ENCODE measurements at places on chromosomes 5 and 9.

DNA sequence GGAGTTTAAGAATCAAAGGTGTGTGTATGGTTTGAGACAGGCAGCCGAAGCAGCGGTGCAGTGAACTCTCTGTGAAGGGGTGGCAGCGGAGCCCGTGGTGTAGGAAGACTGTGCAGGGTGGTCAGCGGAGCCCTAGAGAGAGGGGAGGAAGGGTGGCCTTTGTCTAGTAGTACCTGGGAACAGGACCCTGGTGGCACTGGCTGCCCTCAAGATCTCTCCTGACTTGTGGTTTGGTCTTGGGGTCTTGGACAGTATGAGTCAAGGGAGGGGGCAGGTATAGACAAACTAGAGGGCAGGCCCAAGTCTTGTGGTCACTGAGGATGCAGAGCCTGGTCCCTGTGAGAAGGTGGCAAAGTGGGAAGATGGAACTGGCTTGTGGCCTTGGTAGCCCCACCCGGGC lies 7.1 kb upstream of the NKX2-5 start:
- DNase-seq = no peak

- no peak for DNase-seq
Observed at GRCh38 chr9:18668944-18669343, 195.0 kb downstream of the ADAMTSL1 start.

GRCh38 chr5:61200582-61201155 lies 38.4 kb upstream of the SMIM15 start:
- DNase-seq = no peak

DNA sequence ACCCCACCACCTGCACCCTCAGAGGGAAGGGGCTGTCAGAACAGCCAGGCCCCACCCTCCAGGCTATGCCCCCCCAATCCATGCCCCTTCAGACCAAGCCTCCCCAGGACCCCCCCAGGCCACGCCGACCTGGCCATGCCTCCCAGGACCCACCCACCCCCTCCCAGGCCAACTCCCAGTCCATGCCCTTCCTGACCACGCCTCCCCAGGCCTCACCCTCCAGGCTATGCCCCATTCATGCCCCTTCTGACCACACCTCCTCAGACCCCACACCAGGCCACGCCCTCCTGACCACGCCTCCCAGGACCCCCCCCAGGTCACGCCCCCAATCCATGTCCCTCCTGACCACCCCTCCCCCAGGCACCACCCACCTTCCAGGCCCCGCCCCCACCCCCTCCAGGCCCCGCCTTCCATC lies 27.6 kb downstream of the TPPP start:
- DNase-seq = no peak

DNA sequence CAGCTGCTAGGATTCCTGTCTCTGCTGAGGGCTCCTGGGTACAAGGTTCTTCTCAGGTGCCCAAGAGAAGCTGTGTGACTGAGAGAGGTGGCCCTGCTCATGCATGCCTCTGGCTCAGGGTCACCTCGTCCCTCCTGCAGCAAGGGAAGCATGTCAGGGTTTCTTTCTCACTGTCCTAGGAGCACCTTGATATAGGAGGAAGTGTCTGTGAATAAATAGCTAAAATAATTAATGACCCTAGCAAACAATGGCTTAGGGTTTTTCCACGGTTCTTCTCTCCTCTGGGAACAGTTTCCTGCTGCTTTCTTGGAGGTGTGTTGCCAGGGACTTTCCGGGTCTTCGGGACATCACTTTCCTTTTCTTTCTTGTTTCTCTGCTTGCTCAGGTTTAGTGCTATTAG lies 87.2 kb downstream of the ARHGAP26 start:
- no peak for DNase-seq

DNA sequence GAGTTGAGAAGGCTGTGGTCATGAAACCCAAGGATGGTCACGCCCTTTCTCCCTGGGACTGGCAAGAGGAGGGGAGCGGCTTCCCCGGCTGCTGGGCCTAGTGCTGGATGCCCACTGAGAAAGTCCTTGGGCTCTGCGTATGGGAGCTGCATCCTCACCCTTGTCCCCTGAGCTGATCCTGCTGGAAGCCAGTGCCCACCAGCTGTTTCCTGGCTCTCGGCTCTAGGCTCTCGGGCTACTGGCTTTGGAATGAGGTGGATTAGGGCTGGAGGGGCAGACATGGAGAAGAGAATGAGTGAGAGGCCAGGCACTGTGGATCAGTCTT lies 149.3 kb upstream of the PPP1R26 start:
- DNase-seq = no peak

GRCh38 chr5:153447534-153447933 lies 42.9 kb upstream of the GRIA1 start:
- no peak for DNase-seq

DNA sequence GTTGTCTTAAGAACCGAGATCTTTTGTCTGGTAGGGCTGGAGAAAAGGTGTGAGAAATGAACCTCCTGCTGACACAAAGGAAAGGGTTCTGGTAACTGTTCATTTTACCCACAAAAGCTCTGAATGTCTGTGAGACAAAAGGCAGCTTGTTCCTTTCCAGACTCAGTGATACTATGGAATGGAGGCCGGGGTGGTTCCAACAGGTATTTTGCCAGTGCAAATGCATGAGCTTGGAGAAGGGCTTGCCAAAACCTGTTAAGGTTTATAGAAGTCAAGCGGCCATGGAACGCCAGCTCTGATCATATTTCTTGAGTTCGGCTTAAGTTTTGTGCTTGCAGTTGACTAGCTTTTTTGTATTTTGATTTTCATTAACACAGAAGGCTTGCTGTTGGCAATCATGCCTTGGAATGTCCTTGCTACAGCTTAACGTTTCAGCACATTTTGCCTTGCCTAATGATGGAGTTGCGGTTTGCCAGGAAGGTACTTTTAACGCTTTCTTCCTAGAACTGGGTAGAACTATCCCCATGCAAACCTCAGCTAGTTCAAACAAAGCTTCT lies 328.6 kb downstream of the PIK3R1 start:
- DNase-seq = no peak

DNA sequence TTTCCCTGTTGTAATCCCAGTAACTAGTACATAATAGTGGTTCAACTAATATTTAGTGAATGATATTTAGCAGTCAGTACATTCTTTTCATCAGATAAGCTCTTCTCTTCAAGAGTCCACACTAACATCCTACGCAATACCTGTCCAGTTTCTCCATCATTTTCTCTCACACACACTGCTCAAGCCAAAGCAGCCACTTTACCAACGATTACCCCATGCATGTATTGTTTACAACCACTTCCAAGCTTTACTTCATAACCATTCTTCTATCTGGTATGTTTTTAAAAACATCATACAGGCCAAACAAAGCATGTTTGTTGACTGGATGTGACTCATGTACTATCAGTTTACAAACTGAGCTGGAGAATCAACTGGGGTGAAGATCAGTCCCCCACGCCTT lies 7.3 kb downstream of the UBTD2 start:
- DNase-seq = no peak

DNA sequence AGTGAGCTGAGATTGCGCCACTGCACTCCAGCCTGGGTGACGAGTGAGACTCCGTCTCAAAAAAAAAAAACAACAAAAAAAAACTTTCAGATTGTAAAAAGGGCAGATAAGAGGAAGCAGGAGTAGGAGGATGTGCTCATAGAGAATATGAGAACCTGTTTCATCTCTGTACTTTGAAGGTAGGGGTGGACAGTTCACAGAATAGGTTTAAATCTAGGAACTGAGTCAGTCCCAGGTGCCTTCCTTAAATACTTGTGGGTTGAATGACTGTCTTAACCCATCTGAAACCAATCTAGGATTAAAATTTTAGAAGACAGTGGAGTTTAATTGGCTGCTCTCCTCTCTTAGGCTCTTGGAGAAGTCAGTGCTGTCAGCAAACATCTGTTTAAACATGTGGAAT lies 12.4 kb downstream of the POLK start:
- DNase-seq = no peak

DNA sequence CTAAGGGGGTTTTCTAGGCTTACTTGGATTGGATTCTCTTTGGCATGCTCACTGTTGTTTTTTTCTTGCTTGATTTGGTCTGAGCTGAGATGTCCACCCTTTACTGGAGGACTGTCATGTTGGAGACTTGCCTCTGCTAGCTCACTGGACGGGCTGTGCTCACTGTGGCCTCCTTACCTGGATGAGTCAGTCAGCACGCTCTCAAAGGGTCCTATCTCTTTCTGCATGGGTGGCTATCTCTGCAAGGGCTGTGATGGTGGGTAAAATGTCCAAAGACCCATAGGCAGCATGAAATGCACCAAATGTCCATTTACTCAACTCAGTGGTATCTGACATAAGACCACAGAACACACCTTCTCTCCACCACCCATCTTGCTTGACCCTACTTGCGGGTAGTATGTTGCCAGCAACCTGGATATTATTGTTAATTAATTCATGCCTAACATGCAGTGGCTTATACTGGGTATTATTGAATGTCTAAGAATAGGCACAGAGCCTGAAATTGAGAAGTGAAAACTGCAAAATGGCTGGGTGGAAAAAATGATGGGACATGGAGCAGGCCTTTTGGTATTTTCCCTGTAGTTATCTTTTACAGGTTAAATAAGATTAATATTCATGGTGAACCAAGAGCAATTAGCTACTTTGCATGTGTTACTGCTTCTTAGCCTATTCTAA lies 68.9 kb upstream of the TLE1 start:
- no peak for DNase-seq

DNA sequence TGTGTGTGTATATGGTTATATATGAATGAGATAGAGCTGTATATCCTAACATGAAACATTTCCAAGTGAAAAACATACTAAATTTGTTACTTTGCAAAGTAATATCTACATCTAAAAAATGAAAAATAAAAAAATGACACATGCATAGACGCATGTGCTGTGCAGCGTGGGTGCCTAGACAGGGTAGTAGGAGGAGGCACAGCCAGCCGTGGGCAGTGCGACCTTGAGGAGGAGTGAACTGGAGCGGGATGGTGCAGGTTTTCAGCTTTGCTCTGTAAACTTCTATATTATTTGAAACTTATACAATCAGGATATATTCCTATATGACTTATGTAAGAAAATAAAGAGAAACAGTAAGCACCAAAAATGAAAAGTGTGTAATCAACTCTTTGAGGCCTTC lies 15.0 kb upstream of the GLRX start:
- no peak for DNase-seq

DNA sequence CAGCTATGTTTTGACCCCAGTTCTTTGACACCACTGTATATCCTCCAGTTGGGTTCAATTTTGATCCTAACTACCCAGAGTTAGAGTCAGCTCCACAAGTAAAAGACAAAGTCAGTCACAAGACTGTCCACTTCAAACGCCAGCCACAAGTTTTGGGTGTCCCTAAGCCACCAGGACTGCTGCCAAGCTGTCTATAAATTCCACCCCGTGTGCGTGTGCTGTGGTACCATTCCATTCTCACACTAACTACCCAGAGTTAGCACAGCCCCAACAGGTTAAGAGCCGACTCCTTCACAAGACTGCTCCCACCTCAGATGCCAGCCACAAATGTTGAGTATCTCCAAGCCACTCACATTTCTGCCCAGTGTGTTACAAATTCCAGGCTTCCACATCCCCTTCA lies 56.7 kb downstream of the APC start:
- DNase-seq = no peak

- no peak for DNase-seq
Observed at GRCh38 chr9:105007143-105007542, 79.2 kb upstream of the ABCA1 start.

GRCh38 chr9:89797937-89798455 lies 193.2 kb downstream of the GADD45G start:
- DNase-seq = no peak

- DNase-seq = no peak
Observed at GRCh38 chr5:453725-454481, 10.9 kb downstream of the EXOC3 start.

GRCh38 chr5:93916872-93917271 lies 175.5 kb upstream of the POU5F2 start:
- DNase-seq = no peak

DNA sequence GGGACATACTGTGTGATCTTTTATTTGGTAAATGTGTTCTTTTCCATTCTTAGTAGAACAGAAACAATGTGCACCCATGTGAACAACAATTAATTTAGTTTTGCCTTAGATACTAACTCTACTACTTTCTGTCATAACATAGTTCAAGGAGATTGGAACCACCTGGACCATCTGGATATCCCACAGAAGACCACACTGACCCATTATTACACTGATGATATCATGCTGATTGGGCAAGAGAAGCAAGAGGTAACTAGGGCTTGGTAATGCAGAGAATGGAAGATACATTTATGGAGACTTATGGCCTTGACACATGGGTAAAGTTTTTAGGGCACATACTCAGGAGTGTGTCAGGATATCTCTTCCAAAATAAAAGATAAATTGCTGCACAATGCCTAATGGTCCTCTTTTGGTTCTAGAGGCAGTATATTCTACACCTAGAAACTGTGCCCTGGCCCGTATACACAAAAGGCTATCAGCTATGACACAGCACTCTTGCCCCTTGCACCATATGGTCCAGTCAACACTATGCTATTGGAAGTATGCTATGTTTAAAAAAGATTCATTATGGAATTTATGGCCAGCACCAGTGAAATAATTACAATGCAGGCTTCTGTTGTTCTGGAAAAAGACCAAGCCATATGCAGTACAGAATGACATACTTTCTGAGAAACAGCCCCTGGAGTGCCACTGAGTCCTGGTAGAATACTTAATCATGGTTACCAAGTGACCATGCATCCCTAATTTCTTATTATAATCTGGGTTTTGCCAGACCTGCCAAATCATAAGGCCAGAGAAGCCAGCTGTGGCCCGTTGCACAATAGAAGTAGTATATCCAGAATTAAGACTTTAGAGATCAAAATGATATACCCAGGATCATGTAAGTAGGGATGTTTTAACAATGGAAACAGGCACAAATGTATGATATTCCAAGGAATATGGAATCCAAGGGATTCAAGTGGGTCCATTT lies 41.6 kb upstream of the MROH2B start:
- no peak for DNase-seq

- DNase-seq = no peak
Observed at GRCh38 chr5:4191041-4191440, 595.4 kb downstream of the IRX1 start.

- no peak for DNase-seq
Observed at GRCh38 chr5:52199833-52200232, 587.9 kb upstream of the ITGA1 start.

- no peak for DNase-seq
Observed at GRCh38 chr5:71907608-71908145, 188.6 kb downstream of the CARTPT start.

- DNase-seq = no peak
Observed at GRCh38 chr5:57179262-57180200, 5.7 kb downstream of the GPBP1 start.

GRCh38 chr9:127386981-127387380 lies 10.0 kb upstream of the SLC2A8 start:
- no peak for DNase-seq

DNA sequence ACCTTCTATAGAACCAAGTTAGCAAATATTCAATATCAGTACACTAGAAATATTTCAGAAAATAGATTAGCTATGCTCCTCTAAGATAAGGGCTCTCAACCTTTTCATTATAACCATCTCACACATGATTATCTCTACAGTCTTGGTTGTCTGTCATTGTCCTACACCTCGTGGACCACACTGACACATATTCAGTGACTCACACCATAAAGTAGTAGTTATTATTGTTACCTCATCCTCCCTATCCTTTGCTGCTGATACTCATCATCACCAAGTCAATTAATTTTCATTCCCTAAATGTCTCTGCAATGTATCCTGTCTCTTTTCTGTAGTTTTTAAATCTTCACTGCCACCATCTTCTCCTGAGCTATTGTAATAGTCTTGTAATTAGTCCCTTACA lies 1309.2 kb upstream of the C9orf72 start:
- no peak for DNase-seq

GRCh38 chr9:99666571-99666970 lies 155.1 kb upstream of the NR4A3 start:
- no peak for DNase-seq

All from NCI-H2227 treated with DMSO at 0.1 percent for 48 hours (cell line).